Activated naive CD8-positive, alpha-beta T cell treated with anti-CD3 and anti-CD28 coated beads for 36 hours (primary cell): ENCODE measurements at places on chromosomes 3 and 15. TPM values are rescaled to one million over a fixed set of nuclear protein-coding genes. Genes with fewer than 3 reads are reported as not detected.

CMTM8 gene
- 5.0 TPM for total RNA-seq

CSPG5 gene
- 0.54 TPM for total RNA-seq

DNA sequence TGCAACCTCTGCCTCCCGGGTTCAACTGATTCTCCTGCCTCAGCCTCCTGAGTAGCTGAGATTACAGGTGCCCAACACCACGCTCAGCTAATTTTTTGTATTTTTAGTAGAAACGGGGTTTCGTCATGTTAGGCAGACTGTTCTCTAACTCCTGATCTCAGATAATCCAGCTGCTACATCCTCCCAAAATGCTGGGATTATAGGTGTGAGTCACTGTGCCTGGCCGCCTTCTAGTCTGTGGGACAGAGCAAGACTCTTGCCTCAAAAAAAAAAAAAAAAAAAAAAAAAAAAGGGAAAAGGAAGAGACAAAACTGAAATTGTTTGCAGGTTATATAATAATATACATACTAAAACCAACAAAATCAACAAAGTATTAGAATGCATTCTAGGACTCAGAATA, 215.2 kb downstream of the PCCB start:
- no peak overlapping the region for H3K4me3 ChIP-seq
- no peak for DNase-seq
- H3K36me3 ChIP-seq = peaks cover 71% of the 10 kb centered on the region
- no peaks in the 10 kb centered on the region for H3K27me3 ChIP-seq
- H3K4me1 ChIP-seq = peaks cover 2% of the 10 kb centered on the region
- H3K27ac ChIP-seq = no peak overlapping the region

DNA sequence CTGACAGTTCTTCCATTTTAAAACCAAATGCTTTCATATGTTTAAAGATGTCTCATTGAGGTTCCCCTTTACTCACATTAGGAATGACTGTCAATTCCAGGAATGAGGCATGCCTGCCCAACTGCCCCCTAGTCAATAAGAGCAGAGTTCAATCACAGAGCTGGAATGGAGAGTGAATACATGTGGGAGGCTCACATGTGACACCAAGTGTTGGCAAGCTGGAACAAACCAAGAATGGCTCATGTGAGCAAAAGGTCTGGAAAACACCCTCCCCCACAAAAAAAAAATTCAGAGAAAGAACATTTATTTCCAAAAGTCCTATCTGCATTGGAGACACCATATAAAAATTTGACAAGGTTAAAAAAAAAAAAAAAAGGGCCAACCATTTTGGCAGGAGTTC, 3.7 kb downstream of the PBRM1 start:
- H3K4me1 ChIP-seq = peaks cover 42% of the 10 kb centered on the region
- DNase-seq = peak; percentile 18
- peak overlapping the region; percentile 11 for H3K27ac ChIP-seq
- H3K4me3 ChIP-seq = no peak overlapping the region
- no peaks in the 10 kb centered on the region for H3K27me3 ChIP-seq
- peaks cover 36% of the 10 kb centered on the region for H3K36me3 ChIP-seq

CFAP92 gene
- 0.56 TPM for total RNA-seq
